AG04450 (cell line): ENCODE measurements at places on chromosomes 7 and 10.

- no peak for DNase-seq
Observed at GRCh38 chr7:136870866-136871487, 2.5 kb downstream of the CHRM2 start.

- no peak for DNase-seq
Observed at GRCh38 chr7:128163473-128163872, 77.6 kb upstream of the LEP start.

DNA sequence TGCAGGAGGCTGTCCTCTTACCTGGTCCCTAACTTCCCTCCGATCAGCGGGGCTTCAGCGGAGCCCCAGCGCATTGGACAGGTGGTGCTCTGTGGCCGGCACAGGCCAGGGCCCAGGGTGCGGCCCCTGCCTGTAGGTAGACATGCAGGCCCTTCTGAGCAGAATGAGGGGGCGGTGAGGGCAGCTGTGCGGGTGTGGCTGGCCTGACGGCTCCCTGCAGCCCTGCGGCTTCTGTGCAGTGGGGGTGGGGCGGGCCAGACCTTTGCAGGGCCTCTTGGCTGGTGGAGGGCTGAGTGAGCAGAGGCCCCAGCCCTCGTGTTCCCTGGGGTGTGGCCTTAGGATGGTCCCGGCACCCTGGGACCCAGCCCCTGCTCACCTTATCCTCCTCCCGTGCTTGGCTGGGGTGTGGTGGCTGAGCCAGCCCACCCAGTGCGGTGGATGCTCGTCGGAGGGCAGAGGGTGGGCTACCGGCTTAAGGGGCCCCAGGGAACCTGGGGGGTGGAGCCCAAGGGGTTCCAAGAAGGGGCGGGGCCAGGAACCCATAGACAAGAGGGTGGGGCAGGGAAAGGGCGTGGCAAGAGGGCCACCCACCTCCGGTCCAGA, 175.2 kb upstream of the TNRC18 start:
- DNase-seq, result no peak

- DNase-seq, result no peak
Observed at GRCh38 chr10:67802767-67803538, 35.0 kb downstream of the DNAJC12 start.

- DNase-seq, result no peak
Observed at GRCh38 chr7:87129848-87130247, 22.4 kb upstream of the DMTF1 start.

- peak; percentile 29 for DNase-seq
Observed at GRCh38 chr7:23712368-23713284, 2.6 kb downstream of the STK31 start.

DNA sequence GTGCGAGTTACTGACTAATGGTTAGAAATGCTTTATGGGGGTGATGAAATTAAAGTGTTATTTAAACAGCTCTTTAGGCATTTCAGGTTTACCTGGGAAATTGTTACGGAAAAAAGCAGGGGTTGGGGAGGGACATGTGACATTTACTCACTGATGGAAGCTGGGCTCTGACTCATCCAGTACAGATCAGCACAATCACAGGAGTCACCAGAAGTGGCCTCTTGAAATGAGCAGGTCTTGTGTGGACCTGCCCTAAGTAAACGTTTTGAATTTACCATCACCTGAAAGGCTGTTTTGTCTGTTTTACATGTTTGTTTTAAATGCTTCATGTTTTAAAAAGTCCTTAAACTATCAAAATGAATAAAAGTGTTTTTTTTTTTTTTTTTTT, 2.3 kb downstream of the GLRX3 start:
- DNase-seq, result no peak

DNA sequence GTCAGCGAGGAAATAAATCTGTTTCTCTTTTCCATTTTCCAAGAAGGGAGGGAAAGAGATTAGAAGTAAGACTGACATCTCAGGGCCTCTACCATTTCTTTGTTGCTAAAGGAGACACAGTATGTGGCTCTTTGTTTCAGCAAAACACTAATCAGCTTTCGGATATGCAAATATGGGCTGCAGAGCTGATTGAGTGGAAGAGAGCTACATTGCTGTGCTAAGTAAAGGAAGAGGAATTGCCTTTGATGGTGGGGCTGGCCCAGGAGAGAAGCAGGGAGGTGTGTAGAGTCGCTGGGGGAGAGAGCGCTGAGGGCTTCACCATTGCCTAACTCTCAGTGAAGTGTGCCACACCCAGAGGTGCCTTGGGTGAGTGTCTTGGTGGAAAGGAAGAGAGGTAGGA, 284.8 kb downstream of the SDK1 start:
- DNase-seq, result no peak

- no peak for DNase-seq
Observed at GRCh38 chr7:47627580-47628283, 45.8 kb upstream of the TNS3 start.

DNA sequence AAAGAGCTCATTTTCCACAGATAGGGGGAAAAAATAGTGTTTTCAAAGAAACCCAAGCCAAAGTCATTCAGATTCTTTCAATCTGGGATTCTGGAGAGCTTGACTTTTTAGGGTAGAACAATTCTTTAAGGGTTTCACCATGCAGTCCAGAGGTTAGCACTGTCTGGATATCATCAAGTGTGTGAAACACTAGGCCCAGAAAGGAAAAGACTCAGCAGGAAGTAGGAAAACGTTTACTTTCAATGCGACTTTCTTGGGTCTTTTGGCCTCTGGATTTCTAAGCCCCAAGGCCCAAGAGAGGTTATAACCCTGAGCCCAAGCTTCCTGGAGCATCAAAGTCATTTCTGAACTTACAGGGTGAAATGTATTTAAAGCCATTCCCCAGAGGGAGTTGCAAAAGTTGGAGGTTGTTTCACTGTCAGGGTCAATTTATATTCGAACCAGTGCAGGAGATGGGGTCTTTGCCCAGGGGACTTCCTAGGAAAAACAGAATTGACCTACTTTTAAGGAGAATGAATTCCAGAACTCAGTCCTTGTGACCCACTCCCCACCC, 158.0 kb downstream of the C7orf25 start:
- no peak for DNase-seq
